SK-MEL-5 (cell line): ENCODE measurements at places on chromosomes 4 and X.

GRCh38 chrX:104641176-104641575, 75.2 kb downstream of the IL1RAPL2 start:
- peak; percentile 4 for DNase-seq

DNA sequence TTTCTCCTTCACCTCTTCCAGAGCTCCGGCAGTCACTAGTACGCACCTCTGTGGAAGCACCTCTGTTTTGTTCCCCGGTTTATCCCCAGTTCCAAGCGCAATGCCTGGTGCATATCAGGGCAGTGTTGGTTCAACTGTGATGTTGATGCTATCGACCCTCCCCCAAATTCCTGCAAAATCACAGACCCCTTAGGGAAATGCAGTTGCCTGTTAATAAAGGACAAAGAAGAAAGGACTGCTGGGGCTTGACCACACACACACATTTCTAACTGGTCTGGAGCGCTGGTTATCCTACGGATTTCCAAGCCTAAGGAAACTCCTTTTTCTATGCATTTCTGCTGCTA, 530 bp upstream of the NMU start:
- no peak for DNase-seq

DNA sequence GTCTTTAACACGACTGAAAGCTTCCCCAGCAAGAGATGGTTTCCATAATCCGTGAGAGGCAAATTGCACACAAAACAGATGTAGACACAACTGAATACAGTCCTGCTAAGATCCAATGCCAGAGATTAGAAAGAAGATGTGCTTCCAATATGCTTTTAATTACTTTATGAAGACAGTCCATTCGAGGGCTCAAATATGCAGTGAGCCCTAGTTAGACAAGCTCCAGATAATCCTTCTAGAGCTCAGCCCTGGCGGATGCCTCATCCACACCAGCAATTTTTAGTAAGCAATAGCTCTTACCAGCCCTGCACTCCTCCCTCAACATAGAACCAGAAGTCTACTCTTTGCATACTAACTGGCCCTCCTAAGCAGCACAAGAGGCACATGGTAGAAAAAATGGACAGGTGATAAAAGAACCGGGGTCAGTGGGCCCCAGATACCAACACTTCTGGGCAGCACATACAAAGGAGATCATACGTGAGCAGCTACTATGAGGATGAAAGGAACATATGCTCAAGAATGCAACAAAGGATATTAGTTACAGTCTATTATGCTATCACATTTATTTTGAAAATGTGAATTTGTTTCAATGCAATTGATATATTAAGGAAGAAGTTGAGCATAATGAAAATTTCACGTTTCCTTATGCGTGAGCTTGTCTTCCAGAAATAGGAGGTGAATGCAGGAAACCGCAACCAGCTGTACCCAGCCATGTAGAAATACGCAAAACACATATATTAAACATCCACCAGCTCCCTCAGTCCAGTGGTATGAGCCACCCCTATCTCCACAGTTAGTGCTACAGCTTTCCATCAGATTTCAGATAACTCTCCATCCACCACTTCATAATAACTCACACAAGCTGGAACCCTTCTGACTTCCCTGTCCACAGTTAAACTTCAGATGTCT, 34.3 kb downstream of the GPC4 start:
- DNase-seq: no peak

DNA sequence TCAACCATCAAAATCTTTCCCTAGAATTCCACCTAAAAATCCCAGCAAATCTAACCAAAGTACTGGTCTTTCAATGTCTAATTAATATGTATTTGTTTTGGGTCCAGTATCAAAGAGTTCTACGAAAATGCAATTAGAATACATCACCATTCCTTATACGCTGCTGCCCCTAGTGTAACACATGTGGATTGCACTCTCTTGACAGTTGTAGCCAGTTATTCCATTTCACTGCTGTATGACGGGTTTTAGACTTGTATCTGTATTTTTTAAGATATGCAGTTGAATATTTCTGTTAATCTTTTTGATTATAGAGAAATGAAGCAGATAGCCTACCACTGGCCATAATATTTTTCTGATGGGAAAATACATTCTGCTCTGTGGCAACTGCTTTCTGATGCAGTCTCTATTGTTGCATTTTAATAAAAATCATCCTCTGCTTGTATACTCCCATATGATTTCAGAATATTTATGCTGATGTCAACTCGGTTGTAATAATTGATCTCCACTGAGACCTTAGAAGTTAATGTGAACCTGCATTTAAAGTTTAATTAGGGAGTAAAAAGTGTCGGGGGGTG, 17.1 kb upstream of the PAGE2B start:
- peak; percentile 52 for DNase-seq

DNA sequence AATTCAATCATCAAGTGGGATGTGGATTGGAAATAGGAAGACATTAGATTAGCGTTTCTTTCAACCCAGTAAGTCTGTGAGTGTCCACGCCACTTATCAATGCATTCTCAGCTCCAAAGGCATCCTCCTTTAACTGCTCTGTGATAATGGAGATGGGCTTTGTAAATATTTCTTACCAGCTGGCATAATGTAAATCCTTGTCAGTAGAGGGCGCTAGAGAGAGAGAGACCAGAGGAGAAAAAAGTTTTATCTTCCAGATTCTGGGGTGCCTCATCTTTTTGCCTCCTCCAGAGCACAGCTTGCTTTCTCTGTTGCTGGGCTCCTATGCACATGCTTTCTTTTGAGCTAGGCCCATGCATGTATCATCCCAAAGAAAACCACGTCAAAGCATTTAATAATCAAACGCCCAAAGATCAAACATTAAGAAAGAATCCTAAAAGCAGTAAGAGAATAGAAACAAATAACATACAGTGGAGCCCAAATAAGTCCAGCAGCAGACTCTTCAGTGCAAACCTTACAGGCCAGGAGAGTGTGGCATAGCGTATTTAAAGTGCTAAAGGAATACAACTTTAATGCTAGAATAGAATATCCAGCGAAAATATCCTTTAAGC, 9.6 kb upstream of the MTMR1 start:
- DNase-seq: peak; percentile 71

- DNase-seq: no peak
Measured at GRCh38 chrX:1554469-1555210, 17.7 kb upstream of the P2RY8 start.

GRCh38 chr4:122930862-122931261, 8.5 kb upstream of the NUDT6 start:
- DNase-seq: peak; percentile 22

GRCh38 chrX:132187451-132187850, 31.8 kb downstream of the RAP2C start:
- DNase-seq: no peak

DNA sequence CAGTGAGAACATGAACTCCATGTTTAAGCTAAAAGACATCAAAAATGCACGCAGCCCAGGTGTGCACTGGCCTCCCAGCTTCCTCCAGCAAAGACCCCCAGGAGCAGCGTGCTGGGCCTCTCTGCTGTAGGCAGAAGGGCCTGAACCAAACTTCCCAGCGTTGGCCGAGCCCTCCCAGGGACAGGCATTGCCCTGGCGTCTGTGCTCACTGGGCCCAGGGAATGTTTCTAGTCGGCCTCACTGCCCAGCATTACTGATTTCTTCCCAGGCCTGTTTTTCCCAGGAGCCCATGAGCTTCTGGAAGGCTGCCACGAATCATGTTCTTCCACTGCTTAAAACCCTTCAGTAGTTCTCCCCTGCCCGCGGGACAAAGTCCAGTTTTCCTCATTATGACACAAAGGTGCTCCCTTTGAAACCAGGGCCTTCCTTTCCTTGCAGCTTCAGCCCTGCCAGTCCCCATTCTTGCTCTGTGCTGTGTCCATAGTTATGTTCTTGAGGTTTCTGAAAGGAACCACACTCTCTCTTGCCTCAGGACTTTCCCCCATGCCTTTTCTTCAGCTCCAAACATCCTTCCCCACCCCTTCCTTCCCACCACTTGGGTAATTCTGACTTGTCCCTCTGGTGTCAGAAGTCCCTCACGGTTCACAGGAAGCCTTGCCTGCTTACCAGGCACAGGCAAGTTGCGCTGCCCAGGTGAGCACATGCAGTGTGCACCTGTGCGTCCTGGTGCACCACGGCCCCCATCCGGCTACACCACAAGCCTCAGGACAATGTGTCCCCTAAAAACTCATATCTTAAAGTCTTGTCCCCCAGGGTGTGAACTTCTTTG, 93.4 kb upstream of the ENPP6 start:
- DNase-seq: no peak

DNA sequence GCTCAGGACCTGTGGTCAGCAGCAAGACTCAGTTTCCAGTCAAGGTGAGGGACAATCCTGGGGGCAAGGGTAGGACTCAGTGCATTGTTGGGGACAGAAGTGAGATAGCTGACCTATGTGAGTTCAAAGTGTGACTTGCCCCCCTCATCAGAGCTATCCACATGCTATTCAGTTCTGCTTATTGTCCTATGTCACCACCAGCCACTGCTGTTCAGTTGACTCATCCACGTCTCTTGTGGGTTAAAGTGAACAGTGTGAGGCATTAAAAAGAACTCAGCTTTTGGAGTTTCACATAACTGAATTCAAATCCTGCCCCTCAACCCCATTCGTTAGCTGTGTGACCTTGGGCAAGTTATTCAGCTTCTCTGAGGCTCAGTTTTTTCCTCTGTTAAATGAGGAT, 4.4 kb upstream of the APLN start:
- DNase-seq: no peak

GRCh38 chrX:47560179-47560933, 649 bp upstream of the ARAF start:
- no peak for DNase-seq

DNA sequence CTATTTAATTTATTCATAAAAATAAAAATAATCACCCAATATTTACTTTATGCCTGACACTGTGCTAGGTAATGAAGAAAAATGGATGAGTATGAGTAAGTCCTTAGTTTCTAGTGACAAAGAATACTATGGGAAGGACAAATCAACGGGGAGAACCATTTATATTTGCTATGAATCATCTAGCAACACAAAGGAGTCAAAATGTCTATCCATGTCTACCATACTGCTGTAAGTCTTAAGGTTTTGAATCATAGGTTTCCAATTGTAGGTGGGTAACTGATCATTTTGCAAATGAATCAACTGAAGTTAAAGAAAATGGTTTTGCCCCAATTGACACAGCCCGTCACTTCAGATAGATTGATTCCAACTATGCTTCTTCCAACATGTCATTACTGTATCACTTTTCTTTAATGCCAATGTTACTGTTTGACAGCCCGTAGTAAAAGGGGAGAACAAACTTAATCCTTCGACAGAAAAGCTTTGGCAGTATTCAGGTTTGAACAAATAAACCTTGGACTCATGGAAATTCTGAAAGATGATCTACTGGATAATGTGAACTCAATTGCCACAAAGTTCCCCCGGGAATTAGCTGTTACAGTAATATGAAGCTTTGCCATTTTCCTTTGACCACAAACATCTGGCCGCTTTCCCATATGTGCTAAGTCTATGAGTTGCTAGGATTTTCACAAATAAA, 3.2 kb downstream of the TDO2 start:
- peak; percentile 14 for DNase-seq

GRCh38 chrX:73239242-73239641, 24.6 kb upstream of the NAP1L2 start:
- DNase-seq: no peak

DNA sequence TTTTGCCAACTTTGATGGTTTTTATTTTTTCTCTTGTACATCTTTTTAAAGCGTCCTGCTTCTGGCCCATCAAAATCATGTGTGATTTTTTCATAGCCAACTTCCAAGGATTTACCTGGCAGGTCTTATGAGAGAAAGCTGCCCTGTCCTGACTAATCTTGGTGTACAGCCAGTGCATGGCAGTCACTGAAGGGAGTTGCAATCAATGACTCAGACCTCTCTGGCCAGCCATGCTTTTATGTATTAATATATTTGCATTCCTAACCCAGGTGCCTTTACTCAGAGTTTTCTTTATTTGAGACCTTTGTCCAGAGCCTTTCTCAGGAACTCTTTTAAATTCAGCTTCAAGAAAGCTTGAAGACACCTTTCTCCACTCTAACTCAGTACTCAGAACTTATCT, 691.5 kb upstream of the HTR2C start:
- DNase-seq: no peak

DNA sequence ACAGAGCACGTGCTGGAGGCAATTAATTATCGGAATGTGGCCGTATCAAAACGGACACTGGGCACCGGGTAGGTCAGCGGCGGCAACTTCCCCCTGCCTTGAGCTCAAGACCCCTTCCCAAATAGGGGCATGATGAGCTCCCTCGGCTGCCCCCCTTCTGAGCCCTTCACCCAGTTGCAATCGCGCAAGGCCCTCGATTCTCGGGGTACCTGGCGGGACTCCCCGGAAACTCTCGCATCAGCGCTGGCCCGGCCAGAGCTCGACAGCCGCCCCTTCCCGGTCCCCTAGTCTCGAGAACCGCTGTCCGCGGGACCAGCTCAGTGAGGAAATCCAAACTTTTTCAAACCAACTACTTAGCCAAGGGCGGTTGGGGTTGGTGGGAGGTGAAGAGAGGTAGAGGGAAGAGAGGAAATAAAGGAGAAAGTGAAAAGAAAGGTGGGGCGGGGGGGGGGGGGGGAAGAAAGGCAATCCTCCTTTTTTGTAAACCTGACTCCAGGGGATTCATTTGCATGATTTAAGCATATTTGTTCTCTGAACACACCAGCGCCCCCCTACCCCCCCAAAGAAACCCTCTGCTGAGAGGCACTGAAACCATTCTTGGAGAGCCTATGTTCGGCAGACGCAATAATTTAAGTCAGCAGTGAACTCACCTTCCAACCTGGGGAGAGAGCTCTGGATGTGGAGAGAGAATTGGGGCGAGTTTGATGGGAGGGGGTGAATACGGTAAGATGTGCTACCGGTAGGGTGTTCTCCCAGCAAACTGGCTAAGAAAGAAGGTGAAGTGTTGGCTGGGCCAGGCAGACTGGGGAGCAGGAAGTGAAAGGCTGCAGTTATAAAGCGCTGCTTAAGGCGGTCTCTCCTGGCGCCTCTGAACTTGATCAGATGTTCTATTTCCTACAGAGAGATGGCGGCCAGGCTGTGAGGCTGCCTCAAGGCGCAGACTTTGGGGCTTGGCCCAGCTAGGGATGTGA, 2.0 kb upstream of the ZIC3 start:
- DNase-seq: no peak

DNA sequence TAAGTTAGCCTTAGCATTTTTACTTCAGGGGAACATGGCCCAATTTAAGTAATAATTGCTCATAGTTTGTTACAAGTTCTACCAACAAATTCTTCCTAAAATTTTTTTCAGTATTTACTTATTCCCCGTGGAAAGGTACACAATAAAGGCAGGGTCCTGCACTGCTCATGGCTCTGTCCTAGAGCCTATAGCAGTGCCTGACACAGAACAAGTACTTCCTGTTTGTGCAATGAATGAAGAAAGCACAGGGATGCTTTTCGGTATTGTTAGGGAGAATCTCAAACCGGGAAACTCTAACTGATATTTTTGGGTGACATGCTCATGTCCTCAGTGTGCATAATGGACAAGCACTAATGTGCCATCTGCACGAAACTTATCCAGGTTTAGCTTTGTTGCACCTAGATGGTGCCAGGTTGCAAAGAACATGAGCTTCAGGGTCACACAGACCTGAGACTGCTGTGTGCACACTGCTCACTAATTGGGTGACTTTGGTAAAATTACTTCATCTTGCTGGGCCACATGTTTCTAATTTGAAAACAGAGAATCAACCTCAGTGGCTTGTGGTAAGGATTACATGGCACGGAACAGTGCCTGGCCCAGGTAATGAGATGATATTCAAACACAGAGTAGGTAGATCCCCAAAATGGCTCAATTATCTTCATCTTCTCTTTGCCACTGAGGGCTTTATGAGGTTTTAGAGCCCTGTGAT, 175.8 kb upstream of the NPY2R start:
- DNase-seq: no peak

- no peak for DNase-seq
Measured at GRCh38 chrX:9942086-9942485, 25.1 kb upstream of the CLDN34 start.

GRCh38 chr4:151930372-151930771, 169.6 kb upstream of the GATB start:
- no peak for DNase-seq

GRCh38 chr4:7506119-7506518, 71.4 kb upstream of the PSAPL1 start:
- DNase-seq: no peak
